ENCODE measurements at places on chromosomes 16 and 17.

DNA sequence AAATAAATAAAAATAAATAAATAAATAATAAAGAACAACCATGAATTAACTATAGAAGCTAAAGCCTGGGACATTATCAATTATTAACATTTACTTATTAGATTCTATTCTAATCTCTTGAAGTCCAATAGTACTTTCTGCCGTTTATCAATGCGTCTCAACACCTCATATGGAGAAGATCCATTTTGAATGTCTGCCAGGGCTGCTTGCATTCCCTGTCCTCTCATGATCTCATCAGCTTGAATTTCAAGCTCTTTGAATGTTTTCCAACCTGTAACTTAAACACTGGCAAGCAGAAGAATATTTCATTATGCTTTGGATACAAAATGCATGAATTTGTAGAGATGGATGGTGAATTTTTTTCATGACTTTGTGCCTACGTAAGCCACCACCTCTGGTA lies 191.9 kb upstream of the ANKFN1 start:
- no peak for DNase-seq

DNA sequence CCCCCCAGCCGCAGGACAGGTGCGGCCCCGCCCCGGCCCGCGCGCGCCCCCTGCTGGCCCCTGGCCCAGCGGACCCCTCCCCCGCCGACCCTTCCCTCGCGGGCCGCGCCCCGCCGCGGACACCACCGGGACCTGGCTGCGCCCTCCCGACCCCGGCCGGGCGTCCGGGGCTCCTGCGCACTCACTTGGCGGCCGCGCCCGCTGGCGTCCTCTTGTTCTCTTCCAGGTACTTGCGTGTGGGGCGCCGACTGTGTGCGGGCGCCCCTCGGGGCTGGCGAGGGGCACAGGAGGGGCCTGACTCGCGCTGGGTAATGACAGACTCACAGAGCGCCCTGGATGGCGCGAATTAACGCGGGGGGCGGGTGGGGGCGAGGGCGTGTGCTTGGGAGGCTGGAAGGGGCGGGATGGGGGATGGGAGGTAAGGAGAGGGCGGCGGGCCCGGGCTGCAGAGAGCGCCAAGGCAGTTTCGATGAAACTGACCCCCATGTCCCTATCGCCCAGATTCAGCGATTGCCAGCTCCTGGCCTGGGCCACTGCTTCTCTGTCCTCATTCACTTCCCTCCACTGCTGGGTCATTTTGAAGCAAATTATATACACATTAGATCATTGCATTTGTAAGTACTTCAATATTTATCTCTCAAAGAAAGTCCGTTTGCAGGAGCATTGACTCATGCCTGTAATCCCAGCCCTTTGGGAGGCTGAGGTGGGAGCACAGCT lies 445 bp upstream of the DBNDD1 start:
- no peak for DNase-seq

DNA sequence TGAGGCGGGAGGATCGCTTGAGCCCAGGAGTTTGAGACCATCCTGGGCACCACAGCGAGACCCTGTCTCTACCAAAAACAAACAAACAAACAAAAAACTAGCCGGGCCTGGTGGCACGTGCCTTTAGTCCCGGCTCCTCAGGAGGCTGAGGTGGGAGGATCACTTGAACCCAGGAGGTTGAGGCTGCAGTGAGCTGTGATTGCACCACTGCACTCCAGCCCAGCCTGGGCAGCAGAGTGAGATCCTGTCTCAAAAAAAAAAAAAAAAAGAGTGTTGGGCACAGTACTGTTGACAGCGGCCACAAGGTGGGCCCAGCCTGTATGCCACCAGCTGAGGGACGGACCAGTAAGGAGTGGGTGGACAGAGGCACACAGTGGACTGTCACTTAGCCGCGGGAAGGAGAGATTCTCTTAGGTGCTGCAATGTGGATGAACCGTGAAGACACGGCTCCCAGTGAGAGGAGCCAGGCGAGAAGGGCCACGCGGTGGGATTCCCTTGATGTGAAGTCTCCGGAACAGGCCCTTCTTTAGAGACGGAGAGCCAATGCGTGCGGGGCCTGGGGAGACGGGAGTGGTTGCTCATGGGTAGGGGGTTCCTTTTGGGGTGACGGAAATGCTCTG lies 31.1 kb downstream of the GSE1 start:
- no peak for DNase-seq

GRCh38 chr17:78672005-78672404 lies 94.8 kb upstream of the DNAH17 start:
- DNase-seq, result no peak

DNA sequence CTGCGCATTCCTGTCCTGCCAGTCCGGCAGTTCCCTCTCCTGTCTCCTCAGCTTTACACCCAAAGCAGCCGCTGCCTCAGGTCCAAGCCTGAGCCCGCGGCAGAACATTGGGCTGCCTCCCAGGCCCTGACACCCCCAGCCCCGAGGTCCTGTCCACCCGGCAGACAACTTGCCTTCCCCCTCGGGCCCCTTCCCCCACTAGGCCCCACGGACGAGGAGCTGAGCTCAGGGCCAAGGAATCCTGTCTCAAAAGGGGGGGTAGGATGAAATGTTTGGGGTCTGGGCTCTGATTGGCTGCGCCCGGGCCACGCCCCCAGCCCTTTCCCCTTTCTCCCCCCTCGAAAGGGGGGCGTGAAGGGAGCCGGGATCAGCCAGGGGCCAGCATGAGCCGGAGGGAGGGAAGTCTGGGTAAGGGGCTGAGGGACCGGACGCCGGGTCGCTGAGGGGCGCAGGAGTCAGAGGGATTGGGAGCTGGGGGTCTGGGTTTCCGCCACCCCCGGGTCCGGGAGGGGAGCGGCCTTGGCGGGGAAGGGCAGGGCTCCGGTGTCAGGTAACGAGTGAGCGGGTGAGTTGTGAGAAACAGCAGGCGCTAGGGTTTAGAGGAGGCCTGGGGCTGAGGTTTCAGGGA lies at the start of gene CTF1:
TSS of gene CTF1 (plus strand) at position 354 of the 628 bp plus-strand sequence. CDS start at position 384, 30 bp downstream.
- no peak for DNase-seq

DNA sequence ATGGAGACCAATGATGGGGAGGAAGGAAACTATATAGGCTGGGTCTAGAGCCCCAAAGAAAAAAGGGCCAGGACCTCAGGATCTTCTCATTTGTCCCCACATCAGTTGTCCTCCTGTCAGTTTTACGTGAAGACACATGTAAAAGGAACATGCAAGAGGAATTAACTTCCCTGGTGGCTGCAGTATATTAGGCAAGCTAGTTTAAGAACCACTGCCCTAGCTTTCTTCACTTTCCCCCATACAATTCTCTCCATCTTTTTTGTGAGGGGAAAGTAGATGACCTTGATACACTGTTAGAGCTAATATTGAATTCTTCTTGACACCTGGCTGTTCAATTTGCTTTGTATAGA lies 2.3 kb downstream of the MAP3K3 start:
- no peak for DNase-seq

GRCh38 chr17:42201458-42201772 lies 7.1 kb upstream of the GHDC start:
- DNase-seq, result no peak

GRCh38 chr17:10797476-10798328 lies 6.2 kb downstream of the TMEM238L start:
- no peak for DNase-seq

DNA sequence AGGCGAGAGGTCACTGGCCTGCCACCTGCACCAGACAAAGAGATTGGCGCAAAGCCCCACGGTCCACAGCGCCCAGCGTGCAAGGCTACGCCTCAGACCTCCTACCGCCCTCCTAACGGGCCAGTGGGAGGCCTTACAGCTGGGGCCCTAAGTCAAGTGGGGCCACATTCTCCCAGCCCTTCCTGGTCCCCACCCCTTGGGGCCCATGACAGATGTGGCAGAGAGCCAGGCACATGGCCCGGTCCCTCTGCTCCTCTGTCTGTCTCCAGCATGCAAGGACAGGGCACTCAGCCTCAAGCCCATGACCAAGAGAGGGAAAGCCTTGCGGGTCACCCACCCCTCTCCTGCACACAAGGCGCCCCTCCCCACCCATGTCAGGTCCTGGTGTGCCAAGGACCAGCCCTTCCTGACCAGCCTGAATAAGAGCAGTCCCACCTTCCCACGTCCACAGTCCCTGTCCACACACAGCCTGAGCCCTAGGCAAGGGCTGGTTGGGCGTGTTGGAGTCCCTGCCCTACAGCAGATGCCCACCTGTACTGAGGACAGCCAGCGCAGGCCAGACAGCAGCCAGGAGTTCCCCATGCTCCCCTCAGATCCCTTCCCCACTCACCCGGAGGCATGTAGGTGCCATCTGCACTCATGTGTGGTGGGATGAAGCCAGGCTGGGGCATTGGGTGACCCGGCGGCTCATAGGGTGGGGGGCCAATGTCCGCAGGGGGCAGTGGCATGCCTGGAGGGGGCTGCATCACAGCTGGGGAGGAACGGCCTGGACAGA lies 25.3 kb downstream of the CDIP1 start:
- no peak for DNase-seq

- no peak for DNase-seq
Observed at GRCh38 chr16:86580063-86580790, 1.9 kb downstream of the FOXL1 start.

GRCh38 chr17:55330344-55330933 lies 65.7 kb downstream of the HLF start:
- DNase-seq, result no peak

DNA sequence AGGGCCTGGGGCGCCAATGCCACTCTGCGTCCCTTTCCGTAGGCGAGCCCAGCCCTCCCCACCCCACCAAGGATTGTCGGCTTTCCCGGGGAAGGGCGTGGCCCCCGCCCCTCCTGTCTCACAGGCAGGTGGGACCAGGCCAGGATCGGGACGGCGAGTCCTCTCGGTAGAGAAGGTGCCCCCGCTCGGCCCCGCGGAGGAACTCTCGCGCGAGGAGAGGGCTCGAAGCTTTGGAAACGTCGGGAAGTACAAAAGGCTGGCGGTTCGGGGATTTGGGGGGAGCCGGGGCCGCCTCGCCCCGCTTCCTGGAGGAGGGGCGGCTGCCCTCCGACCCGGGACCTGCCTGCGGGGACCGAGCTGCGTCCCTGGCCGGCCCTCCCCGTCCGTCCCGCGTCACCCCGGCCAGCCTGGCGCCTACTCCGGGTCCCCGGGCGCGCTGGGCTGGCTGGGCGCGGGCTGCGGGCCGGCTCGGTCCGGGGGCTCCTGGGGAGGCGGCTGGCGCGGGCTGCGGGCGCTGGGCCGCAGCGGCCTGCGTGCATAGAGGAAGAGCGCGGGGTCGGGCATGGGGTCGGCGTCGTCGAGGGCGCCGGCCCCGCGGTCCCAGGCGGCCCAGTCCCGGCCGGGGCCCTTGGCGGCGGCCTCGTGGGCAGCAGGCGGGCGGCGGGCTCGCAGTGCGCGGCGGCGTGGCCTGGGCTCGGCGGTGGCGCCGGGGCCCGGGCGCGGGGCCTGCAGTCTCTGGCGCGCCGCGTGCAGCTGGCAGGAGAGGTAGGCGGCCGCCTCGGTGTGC lies 12.6 kb upstream of the CLUH start:
- no peak for DNase-seq

- DNase-seq, result no peak
Observed at GRCh38 chr16:75617121-75617520, 6.0 kb downstream of the ADAT1 start.

GRCh38 chr17:66443166-66443565 lies 140.8 kb downstream of the PRKCA start:
- DNase-seq, result no peak

- peak; percentile 40 for DNase-seq
Observed at GRCh38 chr17:77501101-77501566, 360.4 kb downstream of the SEC14L1 start.

DNA sequence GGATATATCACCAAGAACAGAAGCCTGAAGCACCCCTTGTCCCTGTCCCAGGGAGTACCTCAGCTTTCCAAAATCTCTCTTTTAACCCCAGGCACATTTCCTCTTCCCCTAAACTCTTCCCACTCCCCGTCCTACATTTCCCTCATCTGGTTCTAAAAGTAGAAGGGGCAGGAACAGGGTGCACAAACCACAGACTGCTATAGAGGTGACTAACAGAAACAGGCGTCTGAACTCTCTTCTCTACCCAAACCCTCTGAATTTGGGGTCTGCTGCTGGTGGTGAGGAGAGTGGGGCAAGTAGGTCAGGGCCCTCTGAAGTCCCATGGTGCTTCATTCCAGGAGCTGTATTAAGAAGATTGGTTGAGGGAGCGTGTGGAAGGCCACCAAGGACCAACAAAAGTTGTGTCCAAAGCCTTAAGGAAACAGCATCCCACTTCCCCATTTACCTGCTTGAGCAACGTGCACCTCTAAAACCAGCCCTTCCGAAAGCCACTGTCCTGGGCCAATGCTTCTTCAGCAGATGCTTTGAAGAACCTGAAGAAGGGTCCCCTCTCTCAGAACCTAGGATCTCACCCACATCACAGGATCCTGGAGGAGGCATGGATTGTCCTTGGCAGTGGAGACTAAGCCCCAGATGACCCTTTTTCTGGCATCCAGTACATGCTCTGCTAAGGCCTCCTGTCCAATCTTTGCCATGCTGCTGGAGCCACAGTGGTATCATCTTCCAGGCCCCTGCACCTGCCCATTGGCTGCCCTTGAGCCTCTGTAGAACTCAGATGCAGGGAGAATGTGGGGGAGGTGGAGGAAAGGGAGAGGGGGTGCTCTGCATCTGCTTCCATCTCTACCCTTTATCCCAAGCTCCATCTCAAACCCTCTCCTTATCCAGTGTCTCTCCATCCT lies 5.7 kb upstream of the NR1D1 start:
- no peak for DNase-seq

DNA sequence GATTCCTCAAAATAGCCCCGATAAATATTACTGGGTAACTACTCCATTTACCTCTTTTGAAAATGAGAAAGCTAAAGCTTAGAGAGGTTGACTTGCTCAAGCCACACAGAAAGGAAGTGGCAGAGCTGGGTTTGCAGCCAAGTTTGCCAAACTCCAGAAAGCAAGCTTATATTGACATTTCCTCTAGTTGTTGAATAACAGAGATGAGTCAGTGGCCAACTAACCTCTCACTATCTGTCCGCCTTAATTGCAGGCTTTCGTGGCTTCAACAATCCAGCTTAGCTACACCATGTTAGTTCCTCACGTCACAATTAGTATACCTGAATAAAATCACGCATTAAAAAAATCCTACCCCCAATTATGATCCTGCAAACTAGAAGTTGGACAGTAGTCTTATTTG lies 151.7 kb downstream of the CNTNAP4 start:
- peak; percentile 1 for DNase-seq

- no peak for DNase-seq
Observed at GRCh38 chr16:80792031-80792430, 12.4 kb downstream of the CDYL2 start.

GRCh38 chr17:12734926-12735325 lies 54.4 kb upstream of the ARHGAP44 start:
- DNase-seq, result no peak

- peak; percentile 6 for DNase-seq
Observed at GRCh38 chr16:82748026-82748425, 121.3 kb downstream of the CDH13 start.

DNA sequence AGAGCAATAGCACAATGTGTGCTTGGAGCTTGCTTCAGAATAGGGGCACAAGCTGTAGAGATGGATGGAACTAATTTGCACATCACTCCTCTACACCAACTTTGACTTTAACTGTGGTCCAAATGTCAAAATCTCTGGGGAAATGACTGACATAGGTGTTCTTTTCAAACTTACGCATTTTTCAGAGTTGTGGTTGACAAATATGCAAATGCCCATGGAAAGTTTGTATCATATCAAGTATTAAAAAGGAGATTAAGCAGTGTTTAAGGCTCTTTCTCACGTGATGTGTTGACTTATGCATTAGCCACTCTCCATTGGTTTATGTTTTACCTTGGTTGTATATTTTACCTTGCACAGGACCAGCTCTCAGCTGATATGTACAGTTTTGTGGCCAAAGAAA lies 77.1 kb downstream of the ELAC2 start:
- no peak for DNase-seq
